Sigmoid colon (tissue), 7 donors: ENCODE measurements at places on chromosomes 11 and 22. TPM values are rescaled to one million over a fixed set of nuclear protein-coding genes. Genes with fewer than 3 reads are reported as not detected.

The CREB3L1 gene
- 7.2 TPM for total RNA-seq

The GUCY1A2 gene
- 1.5 TPM for total RNA-seq

The BIRC3 gene
- 9.1 TPM for total RNA-seq

The RTN4RL2 gene
- not detected for total RNA-seq

The TRAF6 gene
- 11.5 TPM for total RNA-seq

The LSP1 gene
- total RNA-seq: 9.3 TPM

The DYNC2H1 gene
- 28.1 TPM for total RNA-seq

The SCO2 gene
- total RNA-seq: 1.8 TPM

The APOL3 gene
- total RNA-seq: 35.0 TPM

The DGCR6L gene
- total RNA-seq: 74.9 TPM

The LMO1 gene
- total RNA-seq: not detected

The VSIG2 gene
- not detected for total RNA-seq

The MUC15 gene
- not detected for total RNA-seq

The ZNRF3 gene
- 9.4 TPM for total RNA-seq

The OR52L1 gene
- total RNA-seq: not detected

The RAC2 gene
- 8.0 TPM for total RNA-seq

The TMEM151A gene
- total RNA-seq: not detected

The SLC22A9 gene
- total RNA-seq: not detected

The SLC35C1 gene
- 5.3 TPM for total RNA-seq

The MMP12 gene
- total RNA-seq: 1.8 TPM

The ANGPTL5 gene
- 0.36 TPM for total RNA-seq

The CACNA1I gene
- under 0.01 TPM for total RNA-seq

The MN1 gene
- total RNA-seq: 6.4 TPM
